Glomerular endothelial cell (primary cell): ENCODE measurements at places on chromosomes 12 and 14.
A peak's percentile ranks its signal among the peaks of the same experiment; 100 is the strongest.

- DNase-seq: no peak
Measured at GRCh38 chr12:2309647-2310046, 256.9 kb downstream of the CACNA1C start.

GRCh38 chr12:6964605-6965025 is 5.8 kb downstream of the PHB2 start:
- DNase-seq: no peak

GRCh38 chr12:49945394-49946080 is 5.0 kb upstream of the AQP2 start:
- peak; percentile 33 for DNase-seq

DNA sequence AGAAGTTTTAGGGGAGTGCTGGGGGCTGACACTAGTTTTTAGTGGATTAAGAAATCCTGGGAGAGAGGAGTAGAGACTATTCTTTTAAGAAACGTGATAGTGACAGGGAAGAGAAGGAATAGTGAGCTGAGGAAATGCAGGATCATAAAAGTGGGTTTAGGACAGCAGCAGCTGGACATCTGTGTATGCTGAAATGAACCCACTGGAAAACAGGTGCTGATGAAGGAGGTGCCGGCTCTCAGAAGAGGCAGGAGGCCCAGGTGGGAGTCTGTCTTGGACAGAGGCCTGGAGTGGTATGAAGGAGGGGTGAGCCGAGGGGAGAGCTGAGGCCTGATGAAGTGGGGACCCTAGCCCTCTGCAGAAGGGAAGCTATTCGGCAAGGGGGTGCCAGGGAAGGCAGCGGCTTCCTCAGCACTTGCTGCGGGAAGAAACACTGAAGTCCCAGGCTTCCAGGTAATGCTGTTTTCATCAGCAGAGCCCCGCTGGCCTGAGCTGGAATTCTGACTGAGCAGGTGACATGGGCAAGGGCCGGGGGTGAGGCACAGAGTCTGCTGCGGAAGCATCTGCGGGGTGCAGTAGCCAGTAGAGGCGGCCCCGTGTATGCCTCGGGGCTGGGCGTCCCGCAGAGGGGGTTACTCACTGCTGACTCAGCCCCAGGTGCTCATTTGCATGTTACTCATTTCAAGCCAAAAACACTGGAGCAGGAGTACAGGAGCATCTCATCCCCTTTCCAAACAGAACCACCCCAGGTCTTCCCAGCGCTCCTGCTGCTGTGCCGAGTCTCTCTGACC is 89.7 kb downstream of the TMCC3 start:
- DNase-seq: no peak

DNA sequence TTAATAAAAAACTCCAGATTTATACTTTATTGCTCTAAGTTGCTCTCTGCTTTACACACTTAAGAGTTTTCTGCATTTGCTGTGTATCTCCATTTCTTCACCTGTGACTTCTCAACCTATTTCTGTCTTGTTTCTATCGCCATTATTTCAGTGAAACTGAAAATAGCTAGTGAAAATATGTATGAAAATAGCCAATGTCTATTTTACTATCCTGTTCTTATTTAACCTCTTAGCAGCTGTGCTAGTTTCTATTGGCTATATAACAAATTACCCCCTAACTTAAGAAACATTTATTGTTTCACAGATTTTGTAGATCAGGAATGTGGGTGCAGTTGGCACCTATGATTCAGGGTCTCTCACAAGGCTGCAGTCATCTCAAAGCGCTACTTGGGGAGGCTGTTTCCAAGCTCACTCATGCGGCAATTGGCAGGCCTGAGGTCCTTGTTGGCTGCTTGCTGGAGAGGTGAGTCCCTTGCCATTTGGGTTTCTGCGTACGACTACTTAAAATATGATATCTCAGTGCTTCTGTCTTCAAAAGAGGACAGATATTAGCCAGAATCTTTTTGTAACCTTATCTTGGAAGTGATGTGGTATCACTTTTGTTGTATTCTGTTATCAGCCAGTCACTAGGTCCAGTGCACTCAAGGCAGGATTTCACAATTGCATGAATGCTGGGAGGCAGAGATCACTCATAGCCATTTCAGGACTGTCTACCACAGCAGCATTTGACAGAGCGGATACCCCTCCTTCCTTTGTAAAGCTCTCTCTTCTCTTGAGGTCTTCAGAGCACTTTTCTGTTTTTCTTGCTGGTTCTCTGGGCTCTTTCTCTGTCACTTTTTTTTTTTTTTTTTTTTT is 7.2 kb downstream of the ERC1 start:
- no peak for DNase-seq

DNA sequence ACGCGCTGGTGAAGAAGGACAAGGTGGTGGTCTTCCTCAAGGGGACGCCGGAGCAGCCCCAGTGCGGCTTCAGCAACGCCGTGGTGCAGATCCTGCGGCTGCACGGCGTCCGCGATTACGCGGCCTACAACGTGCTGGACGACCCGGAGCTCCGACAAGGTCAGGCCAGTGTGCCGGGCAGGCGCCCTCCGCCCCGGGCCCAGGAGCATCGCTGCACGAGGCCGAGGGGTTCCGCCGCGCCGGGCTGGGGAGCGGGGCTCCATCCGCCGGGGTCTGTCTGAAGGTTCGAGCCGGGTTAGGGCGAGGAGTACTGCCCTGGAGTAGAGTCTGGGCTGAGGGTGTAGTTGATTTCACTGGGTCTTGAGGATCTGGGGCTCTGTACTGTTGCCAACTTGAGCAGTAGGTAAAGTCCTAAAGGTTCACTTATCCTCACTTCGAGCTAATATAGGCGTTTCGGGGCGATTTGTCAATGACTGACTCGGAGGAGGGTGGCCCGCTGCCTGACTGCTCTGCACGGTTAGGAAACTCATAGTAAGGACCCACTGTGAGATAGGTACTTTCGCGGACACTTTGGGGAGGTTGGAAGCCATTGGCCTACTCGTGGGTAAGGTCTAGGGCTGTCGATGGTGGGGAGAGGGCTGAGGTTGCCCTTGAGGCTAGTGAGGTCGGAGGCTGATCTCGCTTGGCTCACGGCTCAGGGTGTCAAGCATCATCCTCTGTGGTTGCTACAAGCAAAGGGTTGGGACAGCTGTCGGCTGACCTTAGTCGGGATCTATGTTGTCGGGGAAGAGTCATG is 574 bp downstream of the GLRX5 start:
- no peak for DNase-seq

DNA sequence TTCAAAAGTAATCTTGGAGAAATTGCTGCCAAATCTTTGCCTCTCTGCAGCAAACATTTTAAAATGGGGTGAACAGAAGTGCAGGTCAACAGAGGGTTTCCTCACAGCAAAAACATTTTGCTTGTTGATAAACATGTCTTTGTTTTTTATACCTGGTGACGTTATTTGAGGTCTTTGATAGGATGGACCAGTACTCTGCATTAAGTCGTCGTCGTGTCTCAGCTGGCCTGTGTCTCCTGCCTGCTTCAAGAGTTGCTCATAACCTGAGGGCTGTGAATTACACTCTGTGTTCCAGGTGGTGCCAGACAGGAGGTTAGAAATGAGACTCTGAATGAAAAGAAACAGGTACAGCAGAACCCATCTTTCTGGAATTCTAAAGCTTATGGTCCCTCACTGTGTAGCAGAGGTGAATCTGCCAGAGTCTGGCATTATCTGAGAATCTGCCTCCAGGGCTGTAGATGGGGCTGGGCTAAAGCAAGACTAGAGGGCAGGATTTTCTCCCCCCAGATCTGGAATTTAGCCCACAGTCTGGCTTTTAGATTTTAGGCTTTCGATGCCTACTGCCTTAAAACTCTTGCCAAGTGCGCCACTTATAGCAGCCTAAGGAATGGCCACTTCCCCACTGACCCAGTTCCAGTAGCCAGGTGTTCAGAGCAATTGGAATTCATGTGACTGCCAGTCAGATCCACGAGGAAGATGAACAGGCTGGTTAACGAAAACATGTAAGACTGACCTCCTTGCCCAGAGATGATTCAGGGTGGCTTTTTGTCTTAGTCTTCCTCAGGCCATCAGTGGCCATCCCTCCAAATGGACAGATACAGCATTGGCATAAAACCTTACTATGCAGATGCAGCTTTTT is 161.2 kb downstream of the PRKCH start:
- DNase-seq: no peak

DNA sequence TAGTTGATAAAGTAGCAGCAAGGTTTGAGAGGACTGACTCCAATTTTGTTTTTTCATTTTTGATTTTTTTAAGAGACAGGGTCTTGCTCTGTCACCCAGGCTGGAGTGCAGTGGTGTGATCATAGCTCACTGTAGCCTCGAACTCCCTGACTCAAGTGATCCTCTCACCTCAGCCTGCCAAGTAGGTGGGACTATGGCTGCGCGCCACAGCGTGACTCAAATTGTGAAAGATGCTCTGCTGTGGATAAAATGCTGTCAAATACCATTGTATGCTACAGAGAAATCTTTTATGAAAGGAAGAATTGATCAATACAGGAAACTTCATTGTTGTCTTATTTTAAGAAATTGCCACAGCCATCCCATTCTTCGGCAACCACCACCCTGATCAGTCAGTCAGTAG is 48.3 kb downstream of the SCN8A start:
- no peak for DNase-seq

- peak; percentile 71 for DNase-seq
Measured at GRCh38 chr12:110583137-110584059, at the start of gene PPTC7. Gene PPTC7, minus strand, starts transcription at chr12:110583318. Its CDS starts 287 bp downstream, at chr12:110583031.

GRCh38 chr12:16590645-16591044 is 15.3 kb downstream of the LMO3 start:
- no peak for DNase-seq

DNA sequence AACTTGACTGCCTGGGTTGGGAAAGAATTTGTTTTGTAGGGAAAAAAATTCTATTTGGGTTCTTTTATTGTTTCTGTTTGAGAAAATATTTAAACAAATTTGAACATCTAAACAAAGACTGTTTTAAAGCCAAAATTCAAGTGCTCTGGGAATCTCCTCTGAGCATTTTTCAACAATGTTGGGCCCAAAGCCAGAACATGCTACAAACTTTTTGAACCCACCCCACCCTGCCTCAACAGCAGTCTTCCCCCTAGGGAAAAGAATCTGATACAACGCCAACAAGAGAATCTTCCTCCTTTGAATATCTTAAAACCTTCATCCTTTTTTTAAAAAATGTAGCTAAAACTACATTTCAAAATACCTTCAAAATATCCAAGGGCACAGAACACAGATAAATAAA is 20.4 kb upstream of the NID2 start:
- no peak for DNase-seq

- no peak for DNase-seq
Measured at GRCh38 chr12:116037941-116038837, 239.3 kb downstream of the MED13L start.

- no peak for DNase-seq
Measured at GRCh38 chr14:65506801-65507200, 94.3 kb downstream of the FUT8 start.

GRCh38 chr12:94062796-94063635 is 85.4 kb upstream of the PLXNC1 start:
- DNase-seq: no peak

DNA sequence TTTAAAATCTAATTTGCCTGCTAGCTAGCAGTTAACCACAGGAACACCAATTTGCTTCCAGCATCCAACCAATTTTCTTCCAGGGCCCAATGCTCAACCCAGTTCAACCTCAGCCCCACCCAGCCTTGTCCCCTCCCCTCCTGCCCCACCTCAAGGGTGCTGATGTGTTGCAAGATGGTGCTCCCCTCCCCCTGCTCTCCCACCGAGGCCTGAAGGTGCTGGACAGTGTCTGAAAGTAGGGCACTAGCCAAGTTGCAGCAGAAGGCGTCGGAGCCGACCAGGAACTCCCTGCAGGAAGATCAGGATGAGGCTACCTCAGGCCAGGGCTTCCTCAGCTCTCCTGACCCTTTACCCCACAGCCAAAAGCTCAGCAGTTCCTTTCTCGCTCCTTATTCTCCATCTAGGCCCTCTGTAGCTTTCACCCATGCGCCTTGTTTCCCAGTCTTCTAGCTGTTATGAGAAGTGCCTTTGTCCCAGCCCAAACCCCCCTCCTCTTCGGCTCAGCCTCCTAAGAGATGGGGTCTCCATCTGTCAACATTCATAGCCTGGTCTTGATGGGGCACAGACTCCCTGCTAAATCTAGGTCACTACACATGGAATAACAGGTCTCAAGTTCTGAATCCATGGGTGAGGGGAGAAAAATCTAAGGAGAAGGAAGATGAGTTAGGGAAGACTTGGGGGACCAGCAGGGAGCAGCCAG is 3.6 kb downstream of the STAT6 start:
- no peak for DNase-seq
